ENCODE measurements at places on chromosomes 16 and 17.
A peak's percentile ranks its signal among the peaks of the same experiment; 100 is the strongest.

GRCh38 chr16:1557576-1557975 lies 24.1 kb downstream of the TMEM204 start:
- no peak for DNase-seq

DNA sequence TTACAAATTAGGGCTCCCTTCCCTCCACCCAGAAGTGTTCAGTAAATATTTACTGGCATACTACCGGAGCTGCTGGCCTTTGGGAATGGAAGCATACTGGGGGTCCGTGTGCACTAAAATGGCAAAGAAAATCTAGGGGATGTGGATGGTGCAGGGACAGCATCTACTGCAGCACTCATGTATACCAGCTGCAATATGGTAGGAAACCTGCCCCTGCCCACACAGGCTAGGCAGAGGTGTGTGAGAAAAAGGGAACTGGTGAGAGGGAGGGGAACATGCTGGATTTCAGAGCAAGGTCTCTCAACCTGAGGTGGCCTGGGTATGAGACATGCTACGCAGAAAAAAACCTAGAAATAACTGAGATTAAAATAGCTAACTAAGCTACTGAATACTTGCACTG lies 145.4 kb downstream of the CDH13 start:
- DNase-seq = no peak

GRCh38 chr17:67542219-67543114 lies 165.4 kb downstream of the PITPNC1 start:
- no peak for DNase-seq

DNA sequence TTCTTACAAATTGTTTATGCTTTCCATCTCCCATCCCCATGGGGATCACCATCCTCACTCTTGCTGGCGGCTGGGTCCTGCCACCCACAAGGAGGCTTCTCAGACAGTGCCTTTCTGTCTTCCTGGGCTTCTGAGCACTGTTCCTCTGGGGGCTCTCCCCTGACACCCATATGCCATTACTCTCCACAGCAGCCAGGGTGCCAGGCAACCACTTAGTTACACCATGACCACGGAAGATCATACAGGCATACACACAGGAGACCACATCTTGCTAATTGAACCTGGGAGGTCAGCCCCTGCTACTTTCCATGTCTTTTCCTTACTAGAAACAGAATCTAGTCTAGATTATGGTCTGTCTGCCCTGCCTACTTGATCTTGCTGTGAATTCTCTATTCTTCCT lies 27.7 kb upstream of the HS3ST2 start:
- no peak for DNase-seq

DNA sequence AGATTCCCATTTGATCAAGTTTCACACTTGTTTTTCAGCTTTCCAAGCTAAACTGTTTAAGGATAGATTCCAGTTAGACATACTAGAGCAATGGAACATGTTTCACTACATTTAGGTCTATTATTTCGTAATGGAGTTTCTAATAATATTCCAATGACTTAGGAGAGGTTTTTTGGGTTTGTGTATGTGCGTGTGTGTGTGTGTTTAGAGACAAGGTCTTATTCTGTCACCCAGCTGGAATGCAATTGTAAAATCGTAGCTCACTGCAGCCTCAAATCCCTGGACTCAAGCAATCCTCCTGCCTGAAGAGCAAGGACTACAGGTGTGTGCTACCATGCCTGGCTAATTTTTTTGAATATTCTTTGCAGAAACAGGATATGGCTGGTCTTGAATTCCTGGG lies 426.3 kb downstream of the ZFHX3 start:
- DNase-seq = no peak

GRCh38 chr17:79214459-79214858 lies 139.8 kb downstream of the ENGASE start:
- DNase-seq = no peak

- no peak for DNase-seq
Measured at GRCh38 chr16:50323335-50324011, 45.3 kb downstream of the BRD7 start.

GRCh38 chr17:37844158-37844976 lies 79.8 kb upstream of the TBC1D3K start:
- DNase-seq = no peak

- DNase-seq = no peak
Measured at GRCh38 chr17:76000016-76000754, 470 bp upstream of the CDK3 start.

- no peak for DNase-seq
Measured at GRCh38 chr17:36148559-36149295, 27.7 kb downstream of the TBC1D3B start.

GRCh38 chr16:84449156-84450140 lies 55.0 kb downstream of the MEAK7 start:
- DNase-seq = no peak

GRCh38 chr17:55587608-55588139 lies 76.4 kb upstream of the SMIM36 start:
- no peak for DNase-seq

- no peak for DNase-seq
Measured at GRCh38 chr16:13138528-13138927, 237.1 kb downstream of the SHISA9 start.

DNA sequence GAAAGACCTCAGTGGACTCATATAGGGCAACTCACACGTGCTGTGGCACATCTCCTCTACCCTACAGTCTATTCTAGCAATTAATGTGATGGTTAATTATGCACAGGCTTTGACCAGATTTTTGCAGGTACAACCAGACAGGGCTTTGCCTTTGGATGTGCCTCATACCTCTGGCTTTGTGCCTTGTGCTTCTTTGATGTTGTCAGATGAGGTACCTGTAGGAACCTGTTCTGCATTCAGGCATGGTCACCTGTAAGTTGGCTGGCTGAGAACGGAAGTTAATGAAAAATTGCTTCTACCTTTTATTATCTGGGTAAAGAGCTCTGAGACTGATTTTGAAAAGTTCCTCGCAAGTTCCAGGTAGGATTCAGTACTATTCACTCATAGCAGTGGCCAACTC lies 462.9 kb upstream of the ZFHX3 start:
- no peak for DNase-seq

DNA sequence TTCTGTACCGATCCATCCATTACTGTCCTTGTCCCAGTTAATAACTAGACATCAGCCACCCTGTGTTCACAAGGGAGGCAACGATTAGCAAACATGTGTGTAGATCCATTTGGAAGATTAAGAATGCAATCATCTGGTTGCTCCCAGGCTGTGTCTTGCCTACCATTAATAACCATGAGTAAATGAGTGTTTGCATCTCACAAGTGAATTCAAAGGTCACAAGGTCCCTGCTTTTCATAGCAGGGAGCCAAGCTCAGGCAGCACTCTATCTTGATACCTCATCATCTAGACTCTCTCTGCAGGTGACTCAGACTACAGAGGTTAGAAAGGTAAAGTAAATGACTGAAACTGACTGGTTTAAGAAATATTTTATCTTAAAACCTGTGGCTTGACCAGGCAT lies 25.3 kb downstream of the VWA3A start:
- DNase-seq = no peak

DNA sequence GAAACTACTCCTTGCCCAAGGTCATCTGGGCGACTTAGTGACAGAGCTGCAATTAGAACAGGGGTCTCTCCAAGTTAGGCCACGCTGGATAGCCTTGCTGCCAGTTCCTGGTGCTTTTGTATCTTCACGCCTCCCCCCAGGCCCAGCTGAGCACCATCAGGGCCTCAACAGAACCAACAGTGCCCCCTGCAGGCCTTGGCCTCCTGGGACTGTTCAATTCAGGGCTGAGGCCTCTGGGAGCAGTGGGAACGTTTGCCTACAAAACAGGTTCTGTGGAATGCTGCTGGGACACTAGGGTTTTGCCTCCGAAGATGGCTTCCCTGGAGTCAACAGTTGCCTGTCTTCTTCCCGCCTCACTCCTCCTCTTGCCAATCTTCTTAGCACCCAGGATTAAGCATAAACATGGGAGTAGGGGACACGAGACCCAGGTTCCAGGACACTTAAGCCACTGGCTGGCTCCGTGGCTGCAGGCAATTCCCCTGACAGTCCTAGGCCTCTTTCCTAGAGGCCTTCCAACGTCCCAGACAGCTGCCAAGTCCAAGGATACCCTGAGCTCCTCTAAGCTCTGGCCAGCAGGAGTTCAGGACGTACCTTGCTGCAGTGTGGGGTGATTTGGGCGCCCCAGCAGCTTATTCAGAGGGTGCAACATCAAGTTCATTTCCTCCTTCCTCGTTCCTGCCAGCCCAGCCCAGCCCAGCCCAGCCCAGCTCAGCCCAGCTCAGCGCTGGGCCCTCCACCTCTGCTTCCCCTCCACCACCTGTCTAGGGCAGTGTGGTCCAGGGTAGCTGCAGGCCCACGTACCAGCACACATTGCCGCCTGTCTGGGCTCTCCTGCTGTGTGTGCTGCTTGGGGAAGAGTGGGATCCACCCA lies 246.6 kb upstream of the RPL38 start:
- DNase-seq = no peak

GRCh38 chr16:58337090-58337444 lies 42.2 kb upstream of the PRSS54 start:
- no peak for DNase-seq

GRCh38 chr17:65930140-65930730 lies 261.7 kb downstream of the CEP112 start:
- no peak for DNase-seq

GRCh38 chr17:33291248-33292200 lies 1.6 kb downstream of the ASIC2 start:
- DNase-seq = no peak

- no peak for DNase-seq
Measured at GRCh38 chr17:17971431-17972125, 622 bp downstream of the TOM1L2 start.

DNA sequence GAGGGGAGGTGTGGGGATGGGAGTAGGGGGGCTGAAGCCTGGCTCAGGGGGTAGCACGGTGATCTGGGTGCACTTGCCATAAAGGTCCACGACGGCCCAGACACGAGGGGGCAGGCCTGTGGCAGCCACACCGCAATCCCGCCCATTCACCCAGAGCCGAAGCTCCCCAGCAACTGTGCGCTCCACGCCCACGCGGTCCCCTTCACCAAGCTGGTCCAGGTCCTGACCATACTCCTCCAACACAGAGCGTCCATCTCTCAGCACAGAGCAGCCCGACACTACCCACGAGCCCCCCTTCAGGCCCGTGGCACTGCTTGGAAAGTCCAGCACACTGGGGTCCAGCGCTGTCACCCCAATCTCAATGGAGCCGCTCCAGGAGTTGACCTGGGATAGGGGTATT lies 1.6 kb downstream of the NEURL4 start:
- DNase-seq = no peak

DNA sequence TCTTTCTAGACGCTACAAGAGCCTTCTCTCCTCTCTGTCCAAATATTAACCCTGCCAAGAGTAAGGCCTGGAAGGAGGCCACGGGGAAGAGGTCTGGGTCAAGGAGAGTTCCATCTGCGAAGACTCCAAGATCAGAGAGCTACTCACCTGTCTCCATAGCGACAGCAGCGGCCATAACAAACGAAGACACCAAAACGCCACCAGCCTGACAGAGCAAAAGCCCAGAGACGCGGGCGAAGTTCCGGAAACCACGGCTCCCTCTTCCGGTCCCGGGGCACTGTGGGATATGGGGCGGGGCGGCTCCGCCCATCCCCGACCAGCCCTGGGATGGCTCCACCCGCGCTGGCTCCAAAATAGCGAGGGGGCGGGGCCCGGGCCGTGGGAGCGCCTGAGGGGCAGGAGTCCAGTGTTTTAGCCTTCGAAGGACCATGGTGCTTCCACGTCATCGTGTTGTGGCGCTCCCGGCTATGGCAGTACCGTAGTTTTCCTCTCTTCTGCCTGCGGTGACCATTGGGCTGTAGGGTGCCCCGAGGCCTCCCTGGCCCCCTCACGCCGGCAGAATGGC lies at the start of the genes C17orf100 and MED31:
Gene C17orf100 (plus strand): TSS at position 409 of the 565 bp plus-strand sequence. CDS start 152 bp downstream, at position 561.
Gene MED31 (minus strand): TSS at position 252 of the 565 bp plus-strand sequence. CDS start 77 bp downstream, at position 175.
- DNase-seq = peak; percentile 53

DNA sequence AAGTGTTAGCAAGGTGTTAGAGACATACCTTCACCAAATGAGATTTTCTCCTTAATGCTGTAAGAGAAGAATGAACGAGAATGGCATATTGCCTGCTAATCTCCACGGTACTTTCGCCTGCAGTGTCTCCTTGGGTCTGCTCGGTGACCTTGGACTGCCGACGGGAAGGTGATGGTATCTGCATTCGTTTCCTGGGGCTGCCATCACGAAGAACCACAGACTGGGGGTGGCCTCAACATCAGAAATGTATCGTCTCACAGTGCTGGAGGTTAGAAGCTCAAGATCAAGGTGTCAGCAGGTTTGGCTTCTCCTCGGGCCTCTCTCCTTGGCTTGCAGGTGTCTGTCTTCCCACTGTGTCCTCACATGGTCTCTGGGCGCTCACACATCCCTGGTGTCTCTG lies 86.3 kb upstream of the TNRC6C start:
- no peak for DNase-seq

GRCh38 chr17:65229621-65229995 lies 92.4 kb downstream of the RGS9 start:
- no peak for DNase-seq

DNA sequence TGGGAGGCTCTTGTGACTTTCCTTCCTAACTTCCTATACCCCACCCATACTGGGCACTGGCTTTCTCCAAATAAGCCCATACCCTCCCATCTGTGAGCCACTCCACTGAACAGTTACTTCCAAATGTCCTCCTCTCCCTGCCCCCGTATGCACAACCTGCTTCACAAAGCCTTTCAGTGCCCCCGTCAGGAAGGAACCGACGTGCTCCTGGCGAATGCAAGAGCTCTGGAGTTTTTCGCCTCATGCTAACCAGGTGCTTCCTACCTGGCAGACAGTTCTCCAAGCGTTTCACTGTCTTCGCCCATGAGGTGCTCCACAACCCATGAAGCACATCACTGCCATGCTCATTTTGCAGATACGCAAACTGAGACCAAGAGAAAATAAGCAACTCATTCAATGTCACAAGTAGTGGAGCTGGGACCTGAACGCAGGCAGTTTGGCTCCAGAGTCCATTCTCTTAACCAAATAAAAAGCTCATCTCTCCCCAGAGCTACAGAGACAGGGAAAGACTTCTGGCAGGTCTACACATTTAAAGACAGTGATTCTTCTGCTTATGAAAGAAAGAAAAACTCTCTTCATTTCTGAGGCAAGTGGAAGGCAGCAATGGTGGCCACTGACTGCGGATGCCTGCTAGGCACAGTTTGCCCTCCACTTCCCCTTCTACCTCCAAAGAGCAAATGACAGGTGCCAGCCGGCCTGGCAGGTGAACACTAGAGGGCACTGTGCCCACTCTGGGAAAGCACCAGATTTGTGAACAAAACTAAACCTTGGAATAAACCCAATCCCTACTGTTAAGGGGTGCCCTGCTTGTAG lies 23.8 kb downstream of the SPHK1 start:
- no peak for DNase-seq

GRCh38 chr17:31320791-31321190 lies 631 bp downstream of the EVI2A start:
- DNase-seq = no peak
